ENCODE measurements at places on chromosomes 7 and 10. TPM values are rescaled to one million over a fixed set of nuclear protein-coding genes. Genes with fewer than 3 reads are reported as not detected.

The HABP2 gene
- not detected for total RNA-seq

The LCOR gene
- 36.4 TPM for total RNA-seq

DNA sequence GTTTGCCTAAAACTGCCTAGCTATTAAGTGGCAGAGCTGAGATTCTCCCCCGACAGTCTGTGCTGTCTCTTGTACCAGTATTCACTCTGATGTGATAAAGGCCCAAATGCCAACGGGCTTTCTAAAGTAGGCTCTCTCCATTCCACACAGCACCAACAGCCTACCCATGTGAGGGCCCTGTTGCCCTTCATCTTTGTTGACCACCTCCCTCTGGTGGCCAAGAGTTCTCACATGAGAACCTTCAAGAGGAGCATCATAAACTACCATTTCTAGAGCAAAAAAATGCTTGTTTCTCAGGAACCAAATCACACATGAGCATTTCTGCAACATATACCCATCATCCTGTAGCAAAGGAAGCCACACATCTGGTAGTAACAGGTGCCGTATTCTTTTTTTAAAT is 185.8 kb downstream of the GRM8 start:
- H3K27me3 ChIP-seq, result no peaks in the 10 kb centered on the region
- no peak for DNase-seq
- H3K4me3 ChIP-seq, result no peak overlapping the region
- no peaks in the 10 kb centered on the region for H3K4me1 ChIP-seq
- no peaks in the 10 kb centered on the region for H3K36me3 ChIP-seq

GRCh38 chr7:132419542-132419941 is 156.7 kb downstream of the PLXNA4 start:
- H3K4me1 ChIP-seq, result no peaks in the 10 kb centered on the region
- H3K4me3 ChIP-seq, result no peak overlapping the region
- no peaks in the 10 kb centered on the region for H3K36me3 ChIP-seq
- no peak overlapping the region for H3K27ac ChIP-seq

- no peak overlapping the region for H3K4me3 ChIP-seq
- no peaks in the 10 kb centered on the region for H3K4me1 ChIP-seq
- DNase-seq, result no peak
- H3K36me3 ChIP-seq, result no peaks in the 10 kb centered on the region
- no peaks in the 10 kb centered on the region for H3K27me3 ChIP-seq
These were observed 88.1 kb downstream of the HIP1 start for GRCh38 chr7:75650681-75651080.

The FAM25G gene
- total RNA-seq, result not detected

DNA sequence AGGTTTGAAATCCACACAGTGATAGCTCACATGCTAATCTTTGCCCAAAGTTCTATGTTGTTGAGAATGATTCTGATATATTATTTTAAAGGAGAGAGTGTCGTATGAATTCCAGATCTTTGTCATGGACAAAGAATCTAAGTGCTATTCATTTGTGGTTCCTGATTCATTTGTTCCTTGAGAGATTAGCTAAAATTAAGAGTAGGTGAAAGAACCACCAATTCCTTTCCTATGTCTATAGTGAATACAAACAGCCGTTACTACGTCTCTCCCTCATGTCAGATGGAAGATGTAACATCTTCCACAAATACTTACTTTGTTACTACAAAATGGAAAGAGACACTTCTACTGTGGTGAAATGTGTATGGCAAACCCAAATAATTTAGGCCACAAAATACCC is 3.3 kb upstream of the PLXDC2 start:
- H3K27ac ChIP-seq, result no peak overlapping the region
- no peak overlapping the region for H3K4me3 ChIP-seq
- DNase-seq, result no peak
- no peaks in the 10 kb centered on the region for H3K27me3 ChIP-seq
- H3K4me1 ChIP-seq, result no peaks in the 10 kb centered on the region

The DRGX gene
- not detected for total RNA-seq

The COL13A1 gene
- total RNA-seq, result 0.73 TPM

DNA sequence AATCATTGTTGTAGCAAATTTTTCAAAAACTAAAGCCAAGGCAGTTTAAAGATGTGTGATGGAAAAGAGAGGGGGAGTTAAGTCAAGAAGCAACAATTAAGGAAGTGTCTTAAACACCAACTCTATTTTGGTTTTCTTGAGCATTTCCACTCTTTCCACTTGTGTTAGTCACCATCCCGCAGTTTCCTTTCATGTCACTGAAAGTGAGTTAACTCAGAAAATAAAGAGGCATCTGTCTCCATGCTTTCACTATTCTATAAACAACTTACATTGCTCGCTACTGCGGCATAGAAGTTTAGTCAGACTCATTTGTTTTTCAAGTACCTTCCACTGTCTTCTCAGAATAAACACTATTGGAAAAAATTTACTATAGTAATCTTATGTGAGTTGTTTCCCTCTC is 284.9 kb upstream of the SEMA3D start:
- H3K4me1 ChIP-seq, result no peaks in the 10 kb centered on the region
- no peak overlapping the region for H3K4me3 ChIP-seq
- H3K27me3 ChIP-seq, result no peaks in the 10 kb centered on the region
- DNase-seq, result no peak
- H3K36me3 ChIP-seq, result no peaks in the 10 kb centered on the region

- no peak for DNase-seq
- H3K27ac ChIP-seq, result peak overlapping the region; percentile 92
- H3K27me3 ChIP-seq, result no peaks in the 10 kb centered on the region
- H3K36me3 ChIP-seq, result 0 out of 2 replicates have a peak, but pooled peaks cover 16% of the 10 kb centered on the region
- H3K4me3 ChIP-seq, result peak overlapping the region; percentile 96
These were observed 165.6 kb upstream of the ASAH2 start for GRCh38 chr10:50416881-50417280.

DNA sequence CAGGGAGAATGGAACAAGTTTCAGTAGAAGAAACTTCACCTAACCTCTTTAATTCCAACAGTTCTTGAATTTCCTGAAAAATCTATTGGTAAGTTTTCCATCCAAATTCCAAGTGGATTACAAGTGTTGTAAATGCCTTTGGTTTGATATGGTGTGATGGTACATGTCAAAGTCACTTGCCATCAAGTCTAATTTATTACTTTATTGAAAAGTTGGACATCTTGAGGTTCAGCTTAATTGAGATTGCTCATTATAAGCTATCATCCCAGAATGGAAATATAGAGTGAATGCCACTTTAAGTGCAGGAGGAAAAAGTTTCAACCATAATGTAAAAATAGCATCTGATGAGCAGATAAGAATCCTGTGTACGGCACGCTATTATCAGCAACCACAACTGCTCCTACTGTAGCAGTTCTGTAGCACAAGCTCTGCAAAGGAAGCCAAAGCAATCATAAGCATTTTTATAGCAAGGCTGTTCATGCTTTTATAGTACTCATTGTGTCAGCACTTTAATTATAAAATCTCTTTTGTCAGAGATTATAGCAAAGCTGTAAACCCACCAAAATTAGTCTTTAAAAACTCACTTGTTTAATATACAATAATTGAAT is 991.8 kb upstream of the PHF14 start:
- DNase-seq, result no peak
- H3K4me1 ChIP-seq, result no peaks in the 10 kb centered on the region
- no peaks in the 10 kb centered on the region for H3K36me3 ChIP-seq
- H3K27me3 ChIP-seq, result no peaks in the 10 kb centered on the region
- no peak overlapping the region for H3K4me3 ChIP-seq

DNA sequence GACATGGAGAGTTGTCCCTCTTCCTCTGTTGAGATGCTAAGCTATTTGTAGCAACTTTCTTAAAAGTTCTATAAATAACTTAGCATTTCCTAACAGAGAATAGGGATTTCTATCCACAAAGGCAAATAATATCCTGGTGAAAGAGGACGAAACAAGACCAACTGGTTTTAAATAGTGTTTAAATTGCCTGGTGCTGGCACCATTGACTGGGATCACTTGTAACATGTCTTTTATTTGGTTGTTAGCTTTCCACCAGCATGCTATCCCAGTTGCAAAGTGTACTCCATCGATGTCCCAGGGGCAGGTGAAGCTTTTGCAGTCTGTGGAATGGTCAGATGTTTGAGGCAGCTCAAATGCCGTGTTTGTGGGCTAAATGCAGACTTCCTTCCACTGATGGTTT is 3.7 kb downstream of the SUFU start:
- H3K27me3 ChIP-seq, result no peaks in the 10 kb centered on the region
- no peak overlapping the region for H3K27ac ChIP-seq
- no peak overlapping the region for H3K4me3 ChIP-seq
- DNase-seq, result no peak

DNA sequence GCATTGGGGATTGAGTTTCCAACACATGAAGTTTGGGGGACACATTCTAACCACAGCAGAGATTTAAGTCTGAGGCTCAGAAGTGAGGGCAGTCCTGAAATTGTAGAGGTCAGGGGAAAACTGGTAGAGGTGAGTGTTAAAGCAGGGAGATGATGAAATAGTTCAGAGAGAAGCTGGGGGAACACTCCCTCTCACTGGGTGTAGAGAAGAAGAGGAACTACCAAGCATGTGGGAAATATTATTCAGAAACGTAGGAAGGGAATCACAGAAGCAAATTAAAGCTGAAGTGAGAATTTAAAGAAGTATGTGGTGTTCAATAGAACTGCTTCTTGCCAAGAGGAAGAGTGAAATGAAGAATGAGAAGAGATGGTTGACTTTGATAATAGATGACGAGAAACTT is 121.5 kb upstream of the FAM3C start:
- H3K4me3 ChIP-seq, result no peak overlapping the region
- no peaks in the 10 kb centered on the region for H3K27me3 ChIP-seq
- peaks cover 19% of the 10 kb centered on the region for H3K4me1 ChIP-seq
- no peaks in the 10 kb centered on the region for H3K36me3 ChIP-seq
- H3K27ac ChIP-seq, result no peak overlapping the region

DNA sequence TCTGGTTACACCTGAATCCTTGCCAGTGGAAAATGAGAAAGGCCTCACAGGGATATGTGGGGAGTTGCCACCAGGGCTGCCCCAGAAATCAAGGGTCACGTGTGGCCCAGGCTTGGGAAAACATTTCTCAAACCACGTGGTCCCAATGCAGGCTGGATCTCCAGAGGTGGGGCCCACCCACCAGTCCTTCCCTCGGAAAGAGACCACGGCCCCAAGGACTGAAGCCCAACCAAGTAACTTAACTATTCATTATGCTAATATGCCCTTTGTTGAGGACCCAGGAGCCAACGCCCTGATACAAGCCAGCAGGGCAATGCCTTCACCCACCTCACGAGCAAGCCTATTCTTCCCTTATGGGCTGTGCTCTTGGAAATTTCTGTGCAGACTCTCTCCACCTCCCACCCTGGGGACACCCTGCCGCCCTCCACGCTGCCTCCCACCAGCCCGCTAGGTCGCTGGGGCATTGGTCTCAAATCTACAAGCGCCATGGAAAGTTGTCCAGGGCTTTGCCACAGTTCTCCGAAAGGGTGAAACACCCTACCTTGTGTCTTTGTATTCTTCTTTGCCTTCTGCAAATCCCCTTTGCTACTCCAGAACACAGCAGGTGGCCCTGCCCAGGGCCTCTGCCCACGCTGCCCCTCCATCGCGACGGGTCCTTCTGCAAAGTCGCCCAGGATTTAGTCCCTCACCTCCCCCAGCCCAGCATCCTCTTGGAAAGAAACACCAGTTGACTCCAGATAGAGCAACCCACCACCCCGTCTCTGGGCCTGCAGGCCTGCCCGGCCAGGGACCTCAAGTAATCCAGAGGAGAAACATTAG is 8.8 kb downstream of the TNS3 start:
- H3K36me3 ChIP-seq, result peaks cover 60% of the 10 kb centered on the region
- peak overlapping the region; percentile 87 for H3K27ac ChIP-seq
- peaks cover 63% of the 10 kb centered on the region for H3K4me1 ChIP-seq
- DNase-seq, result no peak

DNA sequence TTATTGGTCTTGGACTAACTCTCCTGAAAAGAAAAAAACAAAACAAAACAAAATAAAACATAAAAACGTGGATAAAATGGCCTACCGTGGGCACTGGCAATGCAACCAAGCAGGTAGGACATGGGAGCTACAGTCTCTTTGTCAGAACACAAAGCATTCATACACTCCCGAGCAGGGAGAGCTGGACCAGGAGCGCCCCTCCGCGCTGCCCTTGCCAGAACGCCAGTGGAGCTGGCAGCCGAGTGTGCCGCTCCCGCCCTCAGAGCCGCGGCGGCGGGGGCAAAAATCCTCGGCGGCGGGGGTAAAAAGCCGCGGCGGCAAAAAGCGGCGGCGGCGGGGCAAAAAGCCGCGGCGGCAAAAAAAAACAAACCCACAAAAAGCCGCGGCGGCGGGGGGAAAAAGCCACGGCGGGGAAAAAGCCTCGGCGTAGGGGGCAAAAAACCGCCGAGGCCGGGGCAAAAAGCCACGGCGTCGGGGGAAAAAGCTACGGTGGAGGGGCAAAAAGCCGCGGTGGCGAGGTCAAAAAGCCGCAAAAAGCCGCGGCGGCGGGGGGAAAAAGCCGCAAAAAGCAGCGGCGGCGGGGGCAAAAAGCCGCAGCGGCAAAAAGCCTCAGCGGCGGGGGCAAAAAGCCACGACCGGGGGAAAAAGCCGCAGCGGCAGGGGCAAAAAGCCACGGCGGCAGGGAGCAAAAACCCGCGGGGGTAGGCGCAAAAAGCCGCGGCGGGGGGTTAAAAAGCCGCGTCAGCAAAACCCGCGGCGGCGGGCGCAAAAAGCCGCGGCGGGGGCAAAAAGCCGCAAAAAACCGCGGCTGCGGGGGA is 418.1 kb downstream of the ZNF716 start:
- no peak for DNase-seq
- H3K36me3 ChIP-seq, result no peaks in the 10 kb centered on the region
- no peak overlapping the region for H3K4me3 ChIP-seq
- no peak overlapping the region for H3K27ac ChIP-seq

DNA sequence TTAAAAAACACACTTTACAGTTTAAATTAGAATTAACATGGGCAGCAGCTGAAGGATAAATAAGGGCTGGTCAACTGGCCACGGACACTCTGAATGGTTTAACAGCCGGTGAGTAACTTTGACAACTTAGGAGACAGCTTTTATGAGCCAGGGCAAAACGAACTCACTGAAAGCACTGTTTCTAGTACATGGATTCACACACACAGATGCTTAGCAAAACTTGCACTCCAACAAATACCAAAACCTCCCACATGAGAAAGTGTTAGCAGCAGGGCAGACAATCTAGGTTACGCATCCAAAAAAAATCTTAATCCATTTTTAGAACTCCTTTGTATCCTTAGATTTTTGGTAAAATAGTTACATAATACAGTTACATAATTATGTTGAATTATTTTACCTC is 486.4 kb downstream of the PHTF2 start:
- DNase-seq, result no peak
- H3K4me1 ChIP-seq, result no peaks in the 10 kb centered on the region
- no peak overlapping the region for H3K27ac ChIP-seq
- H3K4me3 ChIP-seq, result no peak overlapping the region
- no peaks in the 10 kb centered on the region for H3K36me3 ChIP-seq

GRCh38 chr10:113148901-113149300 is 198.9 kb downstream of the TCF7L2 start:
- peaks cover 3% of the 10 kb centered on the region for H3K36me3 ChIP-seq
- no peaks in the 10 kb centered on the region for H3K27me3 ChIP-seq
- H3K4me1 ChIP-seq, result no peaks in the 10 kb centered on the region
- DNase-seq, result no peak
- H3K27ac ChIP-seq, result no peak overlapping the region
- no peak overlapping the region for H3K4me3 ChIP-seq

GRCh38 chr10:43323245-43323644 is 48.2 kb upstream of the FXYD4 start:
- no peaks in the 10 kb centered on the region for H3K36me3 ChIP-seq
- H3K27me3 ChIP-seq, result peaks cover 20% of the 10 kb centered on the region
- DNase-seq, result no peak
- no peak overlapping the region for H3K4me3 ChIP-seq

- DNase-seq, result no peak
- H3K27ac ChIP-seq, result peak overlapping the region; percentile 96
- H3K36me3 ChIP-seq, result no peaks in the 10 kb centered on the region
- no peaks in the 10 kb centered on the region for H3K27me3 ChIP-seq
- H3K4me1 ChIP-seq, result peaks cover 26% of the 10 kb centered on the region
- peak overlapping the region; percentile 34 for H3K4me3 ChIP-seq
These were observed 21.8 kb upstream of the YWHAG start for GRCh38 chr7:76380623-76380966.

Measured in PC-9 (cell line).